ENCODE measurements at places on chromosomes 3 and 15.

GRCh38 chr15:74120426-74120825 lies 10.0 kb upstream of the ISLR2 start:
- DNase-seq: no peak

- DNase-seq: peak; percentile 21
Observed at GRCh38 chr3:133799794-133800585, 5.6 kb upstream of the SRPRB start.

GRCh38 chr3:171806200-171807128 lies 3.8 kb downstream of the PLD1 start:
- peak; percentile 80 for DNase-seq

GRCh38 chr3:69422751-69423150 lies 36.9 kb upstream of the FRMD4B start:
- no peak for DNase-seq

- DNase-seq: no peak
Observed at GRCh38 chr3:197212290-197212689, 86.1 kb downstream of the DLG1 start.

GRCh38 chr3:9783954-9784353 lies 8.3 kb downstream of the TADA3 start:
- DNase-seq: no peak

DNA sequence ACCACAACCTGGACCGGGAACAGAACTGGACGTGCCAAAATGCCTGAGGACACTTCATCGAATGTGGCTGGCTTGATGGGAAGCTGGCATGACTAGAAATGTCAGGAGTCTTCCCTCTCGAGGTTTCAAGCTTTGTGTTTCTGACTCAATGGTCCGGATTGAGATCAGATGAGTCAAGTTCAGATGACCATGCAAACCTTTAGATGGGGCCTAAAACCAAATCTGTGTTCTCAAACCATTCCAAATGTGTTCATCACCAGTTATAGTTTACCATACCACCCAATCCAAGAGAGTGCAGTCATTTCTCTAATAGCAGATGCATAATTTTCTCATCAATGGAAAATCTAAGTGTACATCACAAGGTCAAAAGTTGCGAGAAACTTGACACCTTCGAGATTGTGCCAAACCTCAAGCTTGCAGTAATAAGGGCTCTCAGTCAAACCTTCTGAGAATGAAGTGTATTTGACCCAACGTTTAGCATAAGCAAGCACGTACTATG lies 369.1 kb downstream of the RORA start:
- peak; percentile 27 for DNase-seq

GRCh38 chr15:69862540-69862939 lies 235.2 kb downstream of the TLE3 start:
- DNase-seq: no peak

- DNase-seq: no peak
Observed at GRCh38 chr3:138323971-138324370, 5.7 kb downstream of the NME9 start.

DNA sequence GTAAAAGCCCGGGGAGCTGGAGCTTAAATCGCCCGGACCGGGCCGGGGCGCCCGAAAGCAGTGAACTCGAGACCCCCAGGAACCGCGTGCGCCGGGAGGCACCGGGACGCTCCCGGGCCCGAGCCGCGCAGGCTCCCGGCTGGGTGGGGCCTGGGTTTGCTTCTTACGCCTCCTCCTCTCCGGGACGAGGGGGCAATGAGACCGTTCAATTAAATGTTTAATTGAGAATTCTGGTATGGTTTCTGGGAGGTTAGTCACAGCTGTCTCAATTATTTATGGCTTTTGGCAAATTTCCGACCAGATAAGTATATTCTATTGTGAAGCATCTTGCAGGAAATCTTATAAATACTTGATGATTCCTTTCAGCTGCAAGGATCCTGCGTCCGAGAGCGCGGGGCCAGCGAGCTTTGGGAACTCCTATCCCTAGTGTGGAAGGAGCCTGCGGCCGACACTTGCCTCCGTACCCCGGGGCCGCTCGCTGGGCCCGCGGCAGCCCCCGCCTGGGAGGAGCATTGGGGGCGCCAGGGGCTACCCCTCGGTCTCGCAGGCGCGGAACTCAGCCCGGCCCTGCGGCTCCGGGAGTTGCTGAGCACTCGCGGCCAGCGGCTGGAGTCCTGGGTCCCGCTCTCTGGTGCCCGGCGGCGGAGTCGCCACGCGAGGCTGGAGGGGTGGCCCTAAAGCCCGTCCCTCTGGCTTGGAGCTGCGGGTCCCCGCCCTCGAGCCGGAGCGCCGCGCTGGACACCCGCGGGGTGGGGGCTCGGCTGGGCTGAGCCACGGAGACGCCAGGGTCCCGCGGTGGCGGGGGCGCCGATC lies 10.3 kb downstream of the ISL2 start:
- DNase-seq: no peak

GRCh38 chr3:160400702-160401150 lies 1.3 kb downstream of the SMC4 start:
- DNase-seq: no peak

- DNase-seq: no peak
Observed at GRCh38 chr3:61802772-61803171, 241.4 kb downstream of the PTPRG start.

- DNase-seq: no peak
Observed at GRCh38 chr15:49673861-49674260, 53.0 kb downstream of the DTWD1 start.

DNA sequence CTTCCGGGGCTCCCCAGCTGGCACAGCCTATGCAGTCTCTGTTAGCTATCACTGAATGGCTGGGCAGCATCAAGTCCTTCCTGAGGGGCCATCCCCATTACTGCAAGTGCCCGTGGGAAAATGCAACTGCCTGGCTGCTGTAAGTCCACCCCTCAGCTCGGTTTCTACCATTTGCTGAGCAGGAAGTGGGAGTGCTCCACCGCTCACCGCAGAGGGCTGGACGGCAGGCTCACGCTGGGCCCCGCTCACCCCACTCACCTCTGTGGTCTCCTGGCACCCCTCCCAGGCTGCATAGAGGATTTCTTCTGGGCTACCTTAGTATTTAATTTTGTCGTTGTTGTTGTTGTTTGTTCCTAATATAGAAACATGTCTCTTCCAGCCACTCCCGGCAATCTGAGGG lies 270.2 kb downstream of the PLCL2 start:
- DNase-seq: no peak

DNA sequence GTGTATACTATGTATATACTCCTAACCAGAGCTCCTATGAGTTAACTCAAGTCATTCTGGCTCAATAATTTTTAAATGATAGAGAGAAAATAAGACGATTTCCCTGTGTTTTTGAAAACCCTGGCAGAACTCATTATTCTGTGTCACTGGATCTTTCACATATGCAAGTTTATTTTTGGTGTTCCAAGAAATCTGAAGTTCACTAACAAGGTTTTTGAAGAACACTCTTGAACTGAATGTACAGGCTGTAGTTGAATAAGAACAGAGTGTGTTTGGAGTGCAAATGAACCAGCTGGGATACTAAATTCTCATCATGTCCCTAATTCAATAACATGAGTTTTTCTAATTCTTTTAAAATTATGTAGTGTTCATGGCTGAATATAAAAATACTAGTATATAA lies 466.9 kb upstream of the SUCLG2 start:
- no peak for DNase-seq

DNA sequence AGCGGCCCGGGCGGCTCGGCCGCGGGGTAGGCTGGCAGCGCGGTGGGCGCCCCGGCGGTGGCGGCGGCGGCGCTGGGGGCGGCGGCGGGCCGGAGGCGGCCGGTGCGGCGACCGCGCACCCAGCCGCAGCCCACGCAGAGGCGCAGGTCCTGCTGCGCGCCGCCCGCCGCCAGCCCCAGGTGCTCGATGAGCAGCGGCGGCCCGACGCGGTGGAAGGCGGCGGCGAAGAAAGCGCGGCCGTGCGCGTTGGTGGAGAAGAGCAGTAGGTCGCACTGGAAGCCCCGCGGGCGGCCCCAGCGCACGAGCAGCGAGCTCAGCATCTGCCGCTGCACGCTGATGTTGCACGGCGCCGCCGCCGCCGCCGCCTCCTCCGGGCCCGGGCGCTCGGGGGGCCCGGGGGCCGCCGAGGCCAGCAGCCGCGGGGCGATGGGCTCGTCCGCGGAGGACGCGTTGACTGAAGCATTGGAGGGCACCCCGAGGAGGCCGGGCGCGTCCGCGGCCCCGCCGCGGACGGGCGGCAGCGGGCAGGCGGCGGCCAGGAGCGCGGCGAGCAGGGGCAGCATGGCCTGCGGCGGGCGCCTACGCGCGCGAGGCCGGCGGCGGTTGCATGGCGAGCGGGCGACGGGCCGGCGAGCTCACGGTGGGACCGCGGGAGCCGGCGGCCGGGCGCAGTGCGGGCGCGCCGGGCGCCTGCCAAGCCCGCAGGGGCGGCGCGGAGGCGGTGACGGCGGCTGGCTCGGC lies 452 bp downstream of the TMEM158 start:
- DNase-seq: no peak

- DNase-seq: no peak
Observed at GRCh38 chr15:35437157-35437556, 108.8 kb downstream of the DPH6 start.

DNA sequence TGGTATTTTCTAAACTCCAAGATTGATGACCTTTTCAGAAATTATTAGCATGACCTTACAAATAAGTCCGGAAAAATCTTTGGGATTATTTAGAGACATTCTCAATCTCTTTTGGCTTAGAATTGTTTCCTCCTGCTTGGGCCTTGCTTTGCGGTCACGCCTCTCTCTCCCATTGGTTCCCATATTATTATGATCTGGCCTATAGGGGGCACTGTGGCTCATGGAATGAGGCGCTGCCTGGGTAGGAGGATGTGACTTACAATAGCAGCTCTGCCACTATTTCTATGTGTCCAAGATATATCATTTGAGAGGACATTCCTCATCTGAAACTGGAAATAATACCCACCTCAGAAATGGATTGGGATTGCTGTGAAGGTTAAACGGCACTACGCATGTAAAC lies 464.9 kb downstream of the MFSD1 start:
- DNase-seq: no peak

DNA sequence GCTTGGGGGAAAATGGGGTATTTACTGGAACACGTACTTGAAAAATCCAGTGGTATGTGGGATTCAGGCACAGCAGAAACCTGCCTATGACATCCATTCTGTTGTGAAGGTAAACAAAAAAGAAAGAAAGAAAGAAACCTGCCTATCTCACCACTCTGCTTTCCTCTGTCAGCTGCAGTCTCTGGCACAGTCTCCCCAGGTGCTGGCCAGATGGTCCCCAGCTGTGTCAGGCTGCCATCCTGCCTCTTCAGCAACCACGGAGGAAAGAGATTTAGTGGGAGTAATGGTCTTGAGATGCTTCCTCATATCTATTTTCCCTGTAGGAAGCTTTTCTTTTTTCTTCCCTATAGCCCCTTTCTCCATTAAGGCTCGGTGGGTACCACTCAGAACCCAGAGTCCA lies 2.5 kb upstream of the PXYLP1 start:
- DNase-seq: no peak

GRCh38 chr15:26615927-26616302 lies 157.0 kb downstream of the GABRB3 start:
- DNase-seq: no peak

DNA sequence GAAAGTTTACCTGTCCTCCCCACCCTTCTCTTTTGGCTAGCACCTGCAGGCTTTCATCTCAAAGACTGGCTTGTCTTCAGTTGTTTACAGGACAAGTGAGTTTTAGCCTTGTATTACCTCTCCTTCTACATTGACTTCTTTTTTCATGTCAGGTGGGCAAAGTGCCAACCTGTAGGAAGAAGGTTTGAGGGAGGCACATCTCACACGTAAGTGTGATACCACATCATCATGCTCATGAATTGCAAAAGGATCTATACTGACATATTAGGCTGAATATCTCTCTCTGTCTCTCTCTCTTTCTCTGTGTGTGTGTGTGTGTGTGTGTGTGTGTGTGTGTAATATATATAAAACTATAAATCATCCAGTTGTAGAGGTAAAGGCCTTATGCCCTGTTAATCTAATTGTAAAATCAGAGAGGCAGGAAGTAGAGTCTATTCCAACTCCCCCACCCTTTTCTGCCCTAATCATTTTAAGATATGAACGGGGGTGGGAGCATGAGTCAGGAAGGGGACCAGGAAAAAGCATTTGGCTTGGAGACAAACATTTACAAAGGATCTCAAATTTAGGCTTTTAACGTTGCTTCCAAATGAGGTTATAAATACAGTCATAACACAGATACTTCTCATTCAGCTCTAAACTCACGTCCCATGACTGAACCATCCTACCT lies 107.0 kb upstream of the PFN2 start:
- DNase-seq: no peak

- no peak for DNase-seq
Observed at GRCh38 chr3:190333961-190334360, 11.7 kb upstream of the CLDN1 start.

DNA sequence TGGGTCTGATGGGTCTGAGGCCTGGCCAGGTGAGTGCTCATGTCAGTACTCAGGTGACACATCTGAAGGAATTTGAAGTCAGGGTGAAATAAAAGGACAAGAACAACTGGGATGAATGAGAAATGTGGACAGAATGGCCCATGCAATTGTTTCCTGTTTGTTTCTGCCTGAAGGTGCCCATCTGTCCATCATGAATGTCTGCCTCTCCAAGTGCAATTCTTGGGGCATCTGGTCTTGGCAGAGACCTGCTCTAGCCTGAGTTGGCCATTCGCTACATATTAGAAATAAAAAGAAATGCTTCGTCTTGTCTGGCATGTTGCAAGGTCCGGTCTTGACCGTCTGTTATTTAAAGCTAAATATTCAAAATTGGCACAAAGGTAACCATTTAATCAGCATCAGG lies 142.0 kb upstream of the AGBL1 start:
- DNase-seq: no peak

GRCh38 chr3:195122261-195122660 lies 148.7 kb downstream of the XXYLT1 start:
- no peak for DNase-seq

GRCh38 chr15:82174471-82175235 lies 87.9 kb downstream of the EFL1 start:
- no peak for DNase-seq

DNA sequence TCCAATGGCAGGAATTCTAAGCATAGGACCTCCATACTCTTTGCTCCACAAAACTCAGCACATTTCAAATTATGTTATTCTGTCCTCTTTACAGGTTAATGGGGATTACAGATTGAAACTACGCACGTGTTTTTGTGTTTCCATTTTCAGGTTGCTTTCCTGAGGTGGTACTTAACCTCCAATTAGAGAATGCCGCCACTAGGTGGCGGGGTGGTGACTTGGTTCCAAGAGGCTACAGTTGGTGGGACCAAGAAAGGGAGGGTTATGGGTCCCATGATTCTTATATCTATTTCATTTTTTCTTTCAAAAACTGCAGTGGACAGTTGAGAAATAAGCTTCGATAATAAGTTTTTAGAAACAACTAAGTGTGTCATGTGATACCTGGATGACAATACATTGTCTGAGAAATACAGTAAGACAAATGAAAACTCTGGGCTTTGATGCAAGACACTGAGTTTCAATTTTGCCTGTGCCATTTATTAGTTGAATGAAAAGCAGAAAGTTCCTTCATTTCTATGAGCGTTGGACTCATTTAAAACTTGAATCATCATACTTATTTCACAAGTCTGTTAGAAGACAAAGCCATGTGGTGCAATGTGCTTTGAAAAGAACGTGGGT lies 539.0 kb downstream of the FGF12 start:
- no peak for DNase-seq

- no peak for DNase-seq
Observed at GRCh38 chr3:52805270-52806039, 10.9 kb downstream of the ITIH3 start.
